CD4-positive, alpha-beta T cell treated with Interleukin-4 for 4 hours (primary cell): ENCODE measurements at places on chromosomes 13 and 19.

DNA sequence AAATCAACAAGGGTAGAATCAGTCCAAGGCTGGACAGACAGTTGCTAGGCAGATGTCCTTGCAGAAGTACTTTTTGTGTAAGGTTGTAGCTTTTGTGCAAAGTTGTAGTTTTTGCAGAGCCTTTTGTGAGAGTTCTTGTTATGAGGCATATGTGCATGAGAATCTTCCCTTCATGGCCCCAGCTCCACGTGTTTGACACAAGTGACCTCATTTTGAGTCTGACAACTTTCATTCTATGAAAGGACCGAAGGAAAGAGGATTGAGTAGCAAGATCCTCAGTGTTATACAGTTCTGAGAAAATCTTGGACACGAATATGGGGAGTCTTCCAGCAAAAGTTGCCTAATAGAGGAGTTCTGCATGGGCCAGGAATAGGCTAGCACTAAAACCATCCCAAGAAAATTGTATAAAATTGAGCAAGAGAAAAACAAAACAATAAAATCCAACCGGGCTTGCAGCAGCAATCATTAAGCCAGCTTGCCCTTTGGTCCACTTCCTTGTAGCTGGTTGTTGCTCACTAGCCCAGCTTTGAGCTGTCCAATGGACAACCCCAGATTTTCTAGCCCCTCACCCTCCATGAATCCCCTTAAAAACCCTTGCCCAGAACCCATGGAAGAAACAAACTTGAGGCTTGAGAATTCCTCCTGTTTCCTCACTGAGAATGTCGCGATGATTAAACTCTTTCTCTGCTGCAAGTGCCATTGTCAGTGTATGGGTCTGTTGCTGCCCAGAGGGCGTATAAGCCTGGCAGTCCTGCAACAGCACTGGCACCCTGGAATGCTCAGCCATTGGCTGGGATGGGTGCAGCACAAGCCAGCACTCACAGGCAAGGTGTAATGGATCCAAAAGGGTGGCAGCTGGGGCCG, 6.5 kb downstream of the EPSTI1 start:
- no peak for DNase-seq

DNA sequence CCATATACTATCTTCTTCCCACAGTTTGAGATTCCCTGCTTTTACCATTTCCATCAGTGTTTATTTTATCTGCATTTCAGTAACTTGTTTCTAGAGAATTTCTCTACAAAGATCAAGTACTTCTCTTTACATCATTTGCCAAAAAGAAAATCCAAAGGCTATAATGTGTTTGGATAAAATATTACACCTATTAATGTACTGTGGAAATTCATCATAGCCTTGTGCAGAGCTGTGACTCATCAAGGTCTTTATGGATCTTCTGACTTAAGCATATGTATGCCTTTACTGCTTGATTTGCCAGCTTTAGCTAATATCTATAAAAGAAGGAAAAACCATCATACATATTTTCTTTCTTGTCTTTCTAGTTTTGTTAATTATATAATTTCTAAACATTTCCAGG, 9.6 kb upstream of the HTR2A start:
- DNase-seq, result no peak

DNA sequence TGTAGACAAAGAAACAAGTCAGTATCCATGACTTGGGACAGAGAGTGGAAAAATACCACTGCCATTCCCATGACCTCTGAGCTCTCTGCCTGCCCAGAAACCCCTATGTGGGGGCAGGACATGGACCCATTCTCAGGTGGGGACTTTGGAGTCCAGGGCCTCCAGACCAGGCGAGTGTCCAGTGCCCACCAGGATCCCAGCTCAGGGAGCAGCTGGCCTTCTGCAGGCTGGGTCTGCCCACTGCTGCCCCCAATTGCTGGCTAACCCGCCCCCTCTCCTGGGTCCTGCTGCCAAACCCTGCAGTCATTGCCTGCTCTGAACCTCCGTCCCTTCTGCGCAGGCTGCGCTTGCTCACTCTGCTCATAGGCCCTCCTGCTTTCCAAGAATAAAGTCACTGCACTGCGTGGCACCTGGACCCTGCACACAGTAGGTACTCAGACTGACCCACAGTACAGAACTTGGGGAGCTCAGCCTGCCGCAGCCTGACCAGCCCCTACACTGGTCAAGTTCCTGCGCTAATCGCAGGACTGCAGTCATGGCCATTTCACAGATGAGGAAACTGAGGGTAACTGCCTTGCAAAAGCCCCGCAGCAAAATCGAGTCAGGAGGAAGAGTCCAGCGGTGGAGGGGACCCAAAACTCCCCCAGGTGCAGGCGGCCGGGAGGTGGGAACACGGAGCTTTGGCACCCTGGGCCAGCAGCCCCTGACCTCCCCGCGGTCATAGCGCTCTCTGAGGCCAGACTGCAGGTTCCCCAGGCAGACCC, 774 bp downstream of the SLC7A10 start:
- DNase-seq, result no peak

DNA sequence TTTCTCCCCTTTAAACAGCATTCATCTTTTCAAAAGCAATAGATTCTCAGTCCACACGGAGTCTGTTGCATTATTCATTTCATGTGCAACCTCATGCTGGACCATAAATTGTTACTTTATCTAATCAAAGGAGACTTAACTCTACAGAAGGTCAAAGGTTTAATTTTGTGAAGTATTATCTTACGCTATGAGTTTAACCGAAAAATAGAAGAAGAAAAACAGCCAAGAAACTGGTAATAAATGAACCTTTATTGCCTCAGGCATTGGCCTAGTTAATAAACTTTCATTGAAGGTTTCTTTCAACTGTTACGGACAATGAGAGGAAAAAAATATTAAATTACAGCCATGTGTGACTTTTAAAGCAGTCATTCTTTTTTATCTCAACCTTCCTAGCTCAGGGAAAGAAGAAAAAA, 223.6 kb downstream of the DACH1 start:
- DNase-seq, result no peak

DNA sequence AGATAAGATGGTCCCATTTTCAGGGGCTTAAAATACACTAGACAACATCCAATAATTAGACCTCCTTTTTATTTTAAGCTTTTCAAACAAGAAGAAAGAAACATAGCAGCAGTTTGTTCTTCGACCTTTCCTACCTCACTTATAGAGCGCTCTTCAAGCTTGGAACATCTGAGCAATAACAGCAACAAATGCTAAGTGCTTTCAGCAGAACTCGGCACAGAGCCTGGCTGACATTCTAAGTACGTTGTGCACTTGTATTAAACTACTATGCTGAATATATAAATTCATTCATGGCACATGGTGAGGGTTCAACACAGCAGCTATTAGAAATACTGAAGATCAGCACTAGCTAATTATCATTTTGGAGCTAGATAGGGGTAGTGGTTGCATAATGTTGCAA, 256.1 kb upstream of the MAB21L1 start:
- DNase-seq, result no peak

- peak; percentile 10 for DNase-seq
These were observed 619 bp downstream of the MED16 start for GRCh38 chr19:892243-892893.

- DNase-seq, result no peak
These were observed 55.9 kb downstream of the STARD13 start for GRCh38 chr13:33229446-33230177.

GRCh38 chr13:30869491-30869890, 36.6 kb upstream of the MEDAG start:
- no peak for DNase-seq

GRCh38 chr19:33392341-33393285, 19.1 kb downstream of the CEBPG start:
- no peak for DNase-seq

GRCh38 chr13:85549819-85550218, 249.4 kb downstream of the SLITRK6 start:
- DNase-seq, result no peak

DNA sequence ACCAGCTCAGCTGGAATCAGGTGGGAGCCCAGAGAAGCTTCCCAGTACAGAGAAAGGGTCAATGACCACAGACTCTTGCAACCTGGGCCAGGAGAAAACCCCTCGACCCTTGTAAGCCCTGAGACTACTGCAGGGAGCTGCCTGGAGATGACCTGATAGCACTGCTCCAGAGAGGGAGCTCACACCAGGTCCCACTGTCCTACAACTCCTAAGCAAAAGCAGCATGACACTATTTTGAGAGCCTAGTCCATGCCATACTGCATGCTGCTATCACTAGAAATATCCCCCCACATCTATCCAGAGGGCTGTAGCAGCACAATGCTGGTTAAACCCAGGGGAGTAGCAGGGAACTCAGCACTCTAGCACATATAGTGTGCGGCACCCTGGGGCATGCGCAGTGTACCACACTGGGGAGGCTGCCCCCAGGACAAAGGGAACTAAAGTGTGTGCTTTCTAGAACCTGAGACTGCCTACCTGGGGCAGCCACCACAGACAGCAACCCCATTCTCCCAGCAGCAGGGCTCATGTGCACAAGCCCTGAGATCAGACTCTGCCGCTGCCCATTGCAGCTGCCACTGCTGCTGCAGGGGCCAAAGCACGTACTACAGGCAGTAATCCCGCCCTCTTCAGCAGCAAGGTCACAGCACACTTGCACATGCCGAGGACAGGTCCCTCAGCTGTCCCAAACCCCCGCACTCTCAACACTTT, 27.1 kb upstream of the N4BP2L1 start:
- no peak for DNase-seq

GRCh38 chr13:49540552-49540951, 44.8 kb downstream of the PHF11 start:
- peak; percentile 12 for DNase-seq

DNA sequence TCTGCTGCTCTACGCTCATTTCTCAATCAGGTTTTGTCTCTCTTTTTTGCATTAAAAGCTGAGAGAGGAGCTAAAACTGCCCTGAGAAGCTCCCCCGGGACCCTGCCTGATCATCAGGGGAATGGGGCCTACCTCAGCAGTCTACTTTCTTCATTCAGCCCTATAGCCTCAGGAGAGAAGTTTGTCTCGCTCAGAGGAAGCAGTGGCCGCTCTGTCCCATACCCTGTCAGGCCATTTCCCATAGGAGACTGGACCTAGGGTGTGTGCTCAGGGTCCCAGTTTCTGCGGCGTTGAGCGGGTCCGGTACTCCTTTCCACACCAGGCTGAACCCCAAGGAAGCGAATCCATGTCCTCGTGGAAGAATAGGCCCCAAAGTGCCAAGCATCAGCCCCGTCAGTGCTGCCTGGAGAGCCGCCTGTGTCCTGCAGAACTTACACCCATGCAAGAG, 21.7 kb downstream of the UBE2L5 start:
- no peak for DNase-seq

- DNase-seq, result peak; percentile 57
These were observed 79.2 kb downstream of the UBL3 start for GRCh38 chr13:29771247-29771646.

- no peak for DNase-seq
These were observed 4.8 kb upstream of the ZNF439 start for GRCh38 chr19:11843722-11844121.

- no peak for DNase-seq
These were observed 60.3 kb downstream of the IRS2 start for GRCh38 chr13:109725995-109726637.

- no peak for DNase-seq
These were observed 41.2 kb downstream of the CARS2 start for GRCh38 chr13:110664673-110665072.

DNA sequence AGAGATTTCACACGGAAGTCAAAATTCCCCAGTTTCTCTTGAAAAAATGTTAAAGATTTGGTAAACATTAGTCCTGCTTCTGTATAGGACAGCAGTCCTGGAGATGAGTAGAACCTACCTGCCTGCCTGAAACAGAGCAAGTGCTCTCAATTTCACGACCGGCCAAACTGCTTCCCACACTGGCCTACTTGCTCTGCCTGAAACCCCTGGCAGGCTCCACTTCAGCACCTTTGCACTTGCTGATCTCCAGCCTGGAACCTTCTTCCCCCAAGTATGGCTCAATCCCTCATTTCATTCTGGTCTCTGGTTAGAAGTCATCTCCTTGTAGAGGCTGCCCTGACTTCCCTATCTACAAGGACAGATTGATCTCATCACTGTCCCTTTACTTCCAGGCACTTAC, 271.4 kb downstream of the DLEU7 start:
- no peak for DNase-seq

- no peak for DNase-seq
These were observed 151.6 kb downstream of the ZNF486 start for GRCh38 chr19:20318616-20319015.

DNA sequence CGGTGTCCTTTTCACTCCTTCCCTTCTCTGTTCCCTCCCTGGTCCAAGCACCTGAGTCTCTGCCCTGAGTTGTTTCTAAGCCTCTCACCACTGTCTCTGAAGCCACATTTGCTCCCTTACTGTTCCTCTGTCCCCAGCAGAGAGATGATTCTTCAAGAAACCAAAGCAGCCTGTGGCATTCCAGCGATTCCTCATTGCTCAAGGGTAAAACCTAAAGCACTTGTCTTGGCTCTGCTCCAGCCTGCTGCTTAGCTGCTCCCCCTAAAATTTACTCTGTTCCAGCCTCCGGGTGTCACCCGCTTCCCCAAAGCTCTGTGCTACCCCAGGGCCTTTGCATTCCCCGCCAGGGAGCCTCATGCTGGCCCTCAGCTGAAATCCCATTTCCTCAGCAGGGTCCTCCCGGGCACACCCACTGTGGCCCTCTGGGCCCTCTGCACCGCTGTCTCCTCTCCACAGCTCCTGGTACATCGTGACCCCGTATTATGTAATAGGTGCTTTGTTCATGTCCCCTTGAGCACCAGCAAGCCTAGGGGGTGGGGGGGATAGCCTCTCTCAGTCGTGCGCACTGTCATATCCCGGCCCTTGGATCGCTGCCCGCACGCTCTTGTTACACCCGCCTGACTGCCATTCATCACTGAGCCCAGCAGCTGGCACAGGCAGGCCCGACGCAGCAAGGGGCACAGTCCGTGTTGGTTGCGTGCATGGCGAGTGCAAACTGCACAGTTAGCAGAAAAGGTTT, 15.8 kb downstream of the TECR start:
- DNase-seq, result no peak

DNA sequence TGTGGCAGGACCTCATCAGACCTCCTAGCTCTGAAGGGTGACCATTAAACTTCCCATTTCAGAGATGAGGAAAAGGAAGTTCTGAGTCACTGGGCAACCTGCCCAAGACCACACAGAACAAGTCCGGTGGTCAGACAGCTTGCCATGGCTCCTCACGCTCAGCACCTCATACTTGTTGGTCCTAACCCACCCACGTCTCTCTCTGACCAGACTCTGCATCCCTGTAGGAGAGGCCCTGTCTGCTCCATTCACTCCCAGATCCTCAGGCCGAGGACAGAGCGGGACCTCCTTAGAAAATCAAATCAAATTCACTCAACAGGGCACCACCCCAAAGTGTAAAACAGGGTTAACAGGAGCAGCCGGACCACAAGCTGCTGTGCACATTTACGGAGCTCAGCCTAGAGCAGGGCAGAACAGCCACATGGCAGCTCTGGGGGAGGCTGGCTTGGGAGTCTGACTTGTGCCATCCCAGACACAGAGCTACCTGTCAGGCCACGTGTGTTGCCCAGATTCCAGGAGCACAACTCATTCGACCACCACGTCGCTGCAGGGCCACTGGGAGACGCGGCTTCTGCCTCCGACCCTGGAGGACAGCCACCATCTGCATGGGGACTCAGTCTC, 1.7 kb downstream of the MIER2 start:
- DNase-seq, result peak; percentile 6

GRCh38 chr19:54154603-54155345, 4.7 kb downstream of the LENG1 start:
- peak; percentile 47 for DNase-seq

- DNase-seq, result no peak
These were observed 141.2 kb downstream of the TEX29 start for GRCh38 chr13:111461445-111462149.
